Mesothelial cell of epicardium (in vitro differentiated cells): ENCODE measurements at places on chromosomes 1 and 21.

DNA sequence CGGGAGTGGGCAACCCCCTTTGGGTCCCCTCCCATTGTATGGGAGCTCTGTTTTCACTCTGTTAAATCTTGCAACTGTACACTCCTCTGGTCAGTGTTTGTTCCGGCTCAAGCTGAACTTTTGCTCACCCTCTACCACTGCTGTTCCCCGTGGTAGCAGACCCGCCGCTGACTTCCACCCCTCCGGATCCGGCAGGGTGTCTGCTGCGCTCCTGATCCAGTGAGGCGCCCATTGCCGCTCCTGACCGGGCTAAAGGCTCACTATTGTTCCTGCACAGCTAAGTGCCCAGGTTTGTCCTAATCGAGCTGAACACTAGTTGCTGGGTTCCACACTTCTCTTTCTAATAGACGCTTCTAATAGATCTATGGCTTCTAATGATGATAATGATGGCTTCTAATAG is 488.6 kb downstream of the MRPL39 start:
- DNase-seq, result no peak

- DNase-seq, result no peak
Measured at GRCh38 chr1:113608399-113608798, 150.9 kb downstream of the PHTF1 start.

DNA sequence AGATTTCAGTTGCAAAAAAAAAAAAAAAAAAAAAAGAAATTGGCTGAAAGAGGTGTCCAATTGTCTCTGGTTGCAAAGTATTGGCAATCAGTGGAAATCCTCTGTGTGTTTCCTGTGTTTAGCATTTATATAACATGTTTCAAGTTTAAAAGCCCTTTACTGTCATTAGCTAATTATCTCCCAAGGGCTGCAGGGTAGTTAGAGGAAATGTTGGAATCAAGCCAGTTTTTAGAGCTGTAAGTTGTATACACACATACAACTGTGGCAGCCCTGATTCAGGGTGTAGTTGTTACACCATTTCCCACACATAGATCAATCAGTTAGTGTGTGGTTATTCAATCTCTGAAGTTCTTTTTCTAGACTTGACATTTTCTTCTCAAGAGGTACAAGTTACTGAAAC is 8.9 kb upstream of the ZNF326 start:
- no peak for DNase-seq

- no peak for DNase-seq
Measured at GRCh38 chr1:2288311-2288710, 60.2 kb downstream of the SKI start.

- DNase-seq, result no peak
Measured at GRCh38 chr1:179142889-179143299, 61.0 kb downstream of the TOR3A start.

DNA sequence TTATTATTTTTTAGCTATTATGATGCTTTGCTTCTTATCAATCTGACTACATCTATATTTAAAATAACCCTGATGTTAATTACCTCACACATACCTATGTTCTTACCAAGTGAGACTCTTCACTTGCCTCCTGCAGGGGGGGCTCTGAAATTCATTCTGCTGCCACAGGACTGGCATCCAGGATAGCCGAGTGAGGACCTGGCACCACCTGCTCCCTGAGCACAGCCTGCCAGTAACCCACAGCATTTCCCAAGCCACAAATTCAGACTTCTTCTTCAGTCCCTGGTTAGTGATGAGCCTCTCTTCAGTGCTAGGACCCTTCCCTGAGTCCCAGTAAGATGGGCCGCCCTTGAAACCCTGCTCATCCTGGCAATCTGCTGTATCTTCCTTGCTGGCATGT is 296.5 kb upstream of the PLXNA2 start:
- DNase-seq, result no peak

DNA sequence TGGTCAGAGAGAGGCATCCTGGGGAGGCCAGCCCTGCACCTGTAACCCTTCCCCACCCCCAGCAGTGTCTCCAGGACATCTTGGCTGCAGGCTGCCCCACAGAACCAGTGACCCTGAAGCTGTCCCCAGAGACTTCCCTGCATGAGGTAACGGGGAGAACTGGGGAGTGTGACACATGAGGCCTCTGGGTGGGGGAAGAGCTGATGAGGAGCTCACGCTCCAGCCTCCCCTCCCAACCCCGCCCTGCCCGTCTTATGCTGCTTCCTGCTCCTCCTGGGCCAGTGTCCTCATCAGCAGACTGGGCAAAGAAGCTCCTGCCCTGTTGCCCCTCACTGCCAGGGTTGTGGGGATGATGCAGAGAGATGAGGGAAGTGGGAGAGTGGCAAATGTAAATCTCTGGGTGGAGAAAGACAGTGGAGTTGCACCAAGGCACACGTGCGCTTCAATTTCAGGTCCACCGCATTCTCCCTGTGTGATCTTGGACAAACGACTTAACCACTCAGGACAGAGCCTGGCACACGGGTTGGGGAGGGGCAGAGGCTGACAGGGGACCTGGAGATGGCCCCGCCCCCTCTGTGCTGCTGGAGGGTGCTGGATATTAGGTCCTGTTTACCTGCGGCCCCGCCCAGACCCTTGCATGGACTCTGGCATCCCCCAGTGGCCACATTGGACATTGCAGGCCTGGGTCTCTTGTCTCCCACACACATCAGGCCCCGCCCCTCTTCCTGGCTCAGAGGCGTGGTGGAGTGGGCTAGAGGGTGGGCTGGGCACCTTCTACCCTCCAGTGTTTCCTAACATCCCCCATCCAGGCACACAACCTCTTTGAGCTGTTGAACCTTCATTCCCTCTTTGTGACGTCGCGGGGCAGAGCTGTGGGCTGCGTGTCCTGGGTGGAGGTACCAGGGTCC is 12.3 kb downstream of the CLCNKB start:
- peak; percentile 81 for DNase-seq

DNA sequence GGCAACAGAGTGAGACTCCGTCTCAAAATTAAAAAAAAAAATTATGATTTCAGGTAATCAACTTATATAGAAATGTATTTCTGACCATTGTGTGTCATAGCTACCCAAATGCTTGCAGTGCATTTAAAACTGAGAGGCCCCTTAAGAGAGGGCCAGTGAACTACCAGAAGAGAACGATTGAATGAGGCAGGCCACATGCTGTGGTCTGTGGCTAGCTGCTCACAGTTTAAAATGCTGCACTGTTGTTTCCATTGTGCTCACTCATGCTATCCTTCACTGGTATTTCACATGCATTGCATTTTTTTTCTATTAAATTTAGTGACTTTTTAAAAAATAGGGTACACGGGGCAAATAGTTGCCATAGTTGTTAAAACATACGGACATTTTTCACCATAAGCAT is 26.0 kb downstream of the CHML start:
- no peak for DNase-seq

- DNase-seq, result no peak
Measured at GRCh38 chr21:42585881-42586280, 67.5 kb upstream of the PDE9A start.

GRCh38 chr21:42269386-42269785 is 45.8 kb downstream of the TFF3 start:
- DNase-seq, result no peak

GRCh38 chr1:86421601-86422280 is 2.2 kb upstream of the CLCA2 start:
- DNase-seq, result no peak

DNA sequence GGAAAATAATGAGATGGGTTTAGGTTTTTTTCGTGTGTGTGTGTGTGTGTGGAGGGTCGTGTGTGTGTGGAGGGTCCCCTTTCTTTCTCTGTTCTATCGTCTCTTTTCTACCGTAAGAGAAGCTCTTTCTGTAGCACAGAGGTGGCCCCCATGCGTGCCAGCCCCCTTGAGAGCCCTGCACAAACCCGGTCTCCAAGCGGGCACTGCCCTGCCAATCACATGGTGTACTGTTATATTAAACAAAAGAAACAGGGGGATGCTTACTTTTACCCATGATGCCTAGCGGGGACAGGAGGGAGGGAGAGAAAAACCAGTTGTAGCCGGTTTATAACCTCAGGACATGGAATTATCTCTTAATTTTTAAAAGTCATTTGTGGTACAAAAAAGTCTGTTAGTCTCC is 41.0 kb downstream of the GATAD2B start:
- no peak for DNase-seq

GRCh38 chr1:79929356-79929755 is 922.8 kb upstream of the ADGRL4 start:
- no peak for DNase-seq

- no peak for DNase-seq
Measured at GRCh38 chr1:4027492-4028138, 127.5 kb upstream of the C1orf174 start.

DNA sequence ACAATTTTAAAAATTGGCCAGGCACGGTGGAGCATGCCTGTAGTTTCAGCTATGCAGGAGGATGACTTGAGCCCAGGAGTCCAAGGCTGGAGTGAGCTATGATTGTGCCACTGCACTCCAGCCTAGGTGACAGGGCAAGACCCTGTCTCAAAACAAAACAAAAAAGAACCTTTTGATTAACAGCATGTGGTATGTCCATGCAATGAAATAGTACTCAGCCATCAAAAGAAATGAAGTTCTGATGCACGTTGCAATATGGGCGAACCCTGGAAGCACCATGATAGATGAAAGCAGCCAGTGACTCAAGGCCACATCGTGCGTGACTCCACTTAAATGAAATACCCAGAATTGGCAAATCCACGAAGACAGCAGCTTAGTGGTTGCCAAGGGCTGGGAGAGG is 47.5 kb downstream of the FBXO2 start:
- no peak for DNase-seq

DNA sequence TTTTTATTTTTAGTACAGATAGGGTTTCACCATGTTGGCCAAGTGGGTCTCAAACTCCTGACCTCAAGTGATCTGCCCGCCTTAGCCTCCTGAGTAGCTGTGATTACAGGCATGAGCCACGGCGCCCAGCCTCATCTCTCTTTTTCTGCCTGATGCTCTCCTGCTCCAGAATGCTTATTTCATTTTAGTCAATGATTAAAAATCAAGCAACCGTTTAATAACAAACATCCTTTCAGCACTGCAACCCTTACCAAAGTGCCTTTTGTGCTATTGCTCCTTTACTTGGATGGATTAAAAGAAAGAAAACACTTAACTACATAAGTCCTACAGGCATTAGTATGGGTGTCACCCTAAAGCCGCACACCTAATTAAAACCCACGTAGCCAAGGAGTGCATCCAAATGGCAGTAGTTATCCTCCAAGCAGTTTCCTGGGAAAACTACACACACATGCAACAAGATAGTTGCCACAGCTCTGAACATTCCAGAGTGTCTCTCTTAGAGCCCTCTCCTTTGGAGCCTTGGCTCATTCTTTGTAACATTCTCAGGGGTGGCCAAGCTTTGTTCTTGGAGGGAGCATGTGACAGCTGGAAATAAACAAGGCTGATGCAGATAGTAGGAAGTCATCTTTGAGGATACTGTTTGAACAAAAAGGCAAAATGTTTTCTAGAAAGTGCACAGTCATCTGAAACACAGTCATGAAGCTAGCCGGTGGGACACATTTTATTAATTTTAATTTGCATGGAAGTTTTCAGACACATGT is 51.2 kb downstream of the KCNJ15 start:
- no peak for DNase-seq

DNA sequence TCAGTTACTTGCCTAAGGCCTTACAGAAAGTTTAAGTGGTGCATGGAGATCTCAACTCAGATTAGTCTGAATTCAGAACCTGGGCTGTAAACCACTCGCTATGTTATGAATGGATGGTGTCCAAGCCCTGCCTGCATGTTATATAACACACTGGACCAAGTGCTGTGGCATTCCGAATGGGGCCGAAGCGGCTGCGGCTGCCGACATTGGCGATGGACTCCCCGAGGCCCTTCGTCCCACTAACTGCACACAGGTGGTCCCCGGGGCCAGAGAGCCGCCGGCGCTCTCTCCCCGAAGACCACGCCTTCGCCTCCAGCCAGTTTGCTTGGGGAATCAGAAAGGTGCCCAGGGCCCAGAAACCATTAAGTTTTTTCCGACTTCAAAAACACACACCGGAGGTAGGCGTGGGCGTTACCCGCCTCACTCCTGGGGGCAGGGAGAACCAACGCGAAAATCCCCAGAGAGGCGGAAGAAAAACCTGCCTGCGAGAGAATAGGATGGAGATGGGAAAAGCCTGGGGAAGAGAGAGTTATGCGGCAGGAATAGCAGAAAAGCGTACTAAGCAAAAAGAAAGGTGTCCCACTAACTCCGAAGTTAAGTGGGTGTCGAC is 579 bp upstream of the TENT5C start:
- DNase-seq, result no peak

- no peak for DNase-seq
Measured at GRCh38 chr1:108114033-108114599, 86.0 kb downstream of the SLC25A24 start.

- DNase-seq, result no peak
Measured at GRCh38 chr1:223429821-223430220, 36.6 kb downstream of the CCDC185 start.

- DNase-seq, result no peak
Measured at GRCh38 chr1:234849832-234850231, 239.9 kb upstream of the IRF2BP2 start.

- DNase-seq, result no peak
Measured at GRCh38 chr1:210907251-210907805, 226.6 kb downstream of the KCNH1 start.
